NCI-H2227 treated with DMSO at 0.1 percent for 48 hours (cell line): ENCODE measurements at places on chromosomes 12 and 14.

DNA sequence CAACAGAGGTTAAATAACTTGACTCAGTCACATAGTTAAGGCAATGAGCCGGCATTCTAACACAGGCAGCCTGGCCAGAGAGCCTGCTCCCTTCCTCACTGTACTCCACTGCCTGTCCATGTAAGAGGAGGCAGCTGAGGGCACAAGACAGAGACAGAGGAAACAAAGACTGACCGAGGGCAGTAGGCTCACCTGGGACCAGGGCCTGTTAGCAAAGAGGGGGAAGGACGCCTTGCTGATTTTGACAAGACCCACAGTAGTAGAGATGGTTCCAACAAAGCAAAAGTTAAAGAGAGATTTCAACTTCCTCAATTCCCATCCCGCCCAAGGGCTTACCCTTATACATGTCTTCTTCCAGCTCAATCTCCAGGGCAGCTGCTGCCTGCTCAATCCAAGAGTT, 26.5 kb downstream of the OTUB2 start:
- no peak for DNase-seq

DNA sequence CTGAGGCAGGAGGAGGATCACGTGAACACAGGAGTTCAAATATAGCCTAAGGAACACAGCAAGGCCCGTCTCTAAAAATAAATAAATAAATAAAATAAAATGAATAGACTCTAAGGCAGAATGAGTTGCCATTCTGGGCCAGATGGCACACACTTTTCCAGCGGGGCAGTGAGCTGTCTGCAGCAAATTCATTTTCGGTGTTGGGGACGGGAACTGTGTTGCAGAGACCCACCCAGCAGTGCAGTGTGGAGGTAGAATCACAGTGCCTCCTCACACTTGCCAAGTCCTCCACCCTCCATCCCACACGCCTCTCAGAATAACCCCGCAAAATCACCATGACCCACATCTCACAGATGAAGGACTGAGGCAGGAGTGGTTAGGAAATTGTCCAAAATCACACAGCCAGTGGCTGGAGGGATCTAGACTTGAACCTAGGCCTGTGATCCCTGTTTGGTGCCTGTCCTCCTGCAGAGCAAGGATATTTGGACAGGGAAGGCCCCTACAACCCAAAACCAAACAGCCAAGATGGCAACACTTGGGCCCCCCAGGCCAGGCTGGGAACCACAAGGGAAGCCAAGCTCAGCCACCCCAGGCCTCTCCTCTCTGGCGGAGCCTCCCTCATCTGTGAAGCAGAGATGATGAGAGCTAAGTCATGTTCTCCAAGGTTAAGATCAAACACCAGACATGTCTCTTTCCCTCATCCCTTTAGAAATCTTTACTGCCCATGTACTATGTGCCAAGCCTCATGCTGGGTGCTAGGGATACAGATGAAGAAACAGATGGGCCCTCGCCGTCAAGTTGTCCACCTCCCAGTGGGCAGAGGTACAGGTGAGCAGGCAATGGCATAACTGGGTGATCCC, 152.7 kb downstream of the DPF3 start:
- no peak for DNase-seq

GRCh38 chr14:51730684-51731083, 79.0 kb downstream of the FRMD6 start:
- no peak for DNase-seq

DNA sequence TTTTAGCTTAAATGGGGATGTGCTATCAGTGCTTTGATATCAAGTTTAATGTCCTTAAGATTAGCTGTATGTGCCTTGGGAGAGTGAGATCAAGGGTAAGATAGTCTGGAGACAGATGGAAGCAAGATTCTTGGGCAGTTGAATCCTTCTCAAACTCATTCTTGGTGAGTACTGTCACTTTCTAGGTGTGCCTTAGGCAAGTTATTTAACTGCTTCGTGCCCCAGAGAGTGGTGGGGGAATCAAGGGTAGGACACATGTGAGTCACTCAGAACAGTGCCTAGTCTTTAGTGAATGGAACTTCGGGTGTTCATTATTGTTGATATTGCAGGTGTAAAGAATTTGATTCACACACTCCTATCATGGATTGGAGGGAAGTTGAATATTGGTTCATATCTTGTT, 803.7 kb downstream of the DIO2 start:
- no peak for DNase-seq

DNA sequence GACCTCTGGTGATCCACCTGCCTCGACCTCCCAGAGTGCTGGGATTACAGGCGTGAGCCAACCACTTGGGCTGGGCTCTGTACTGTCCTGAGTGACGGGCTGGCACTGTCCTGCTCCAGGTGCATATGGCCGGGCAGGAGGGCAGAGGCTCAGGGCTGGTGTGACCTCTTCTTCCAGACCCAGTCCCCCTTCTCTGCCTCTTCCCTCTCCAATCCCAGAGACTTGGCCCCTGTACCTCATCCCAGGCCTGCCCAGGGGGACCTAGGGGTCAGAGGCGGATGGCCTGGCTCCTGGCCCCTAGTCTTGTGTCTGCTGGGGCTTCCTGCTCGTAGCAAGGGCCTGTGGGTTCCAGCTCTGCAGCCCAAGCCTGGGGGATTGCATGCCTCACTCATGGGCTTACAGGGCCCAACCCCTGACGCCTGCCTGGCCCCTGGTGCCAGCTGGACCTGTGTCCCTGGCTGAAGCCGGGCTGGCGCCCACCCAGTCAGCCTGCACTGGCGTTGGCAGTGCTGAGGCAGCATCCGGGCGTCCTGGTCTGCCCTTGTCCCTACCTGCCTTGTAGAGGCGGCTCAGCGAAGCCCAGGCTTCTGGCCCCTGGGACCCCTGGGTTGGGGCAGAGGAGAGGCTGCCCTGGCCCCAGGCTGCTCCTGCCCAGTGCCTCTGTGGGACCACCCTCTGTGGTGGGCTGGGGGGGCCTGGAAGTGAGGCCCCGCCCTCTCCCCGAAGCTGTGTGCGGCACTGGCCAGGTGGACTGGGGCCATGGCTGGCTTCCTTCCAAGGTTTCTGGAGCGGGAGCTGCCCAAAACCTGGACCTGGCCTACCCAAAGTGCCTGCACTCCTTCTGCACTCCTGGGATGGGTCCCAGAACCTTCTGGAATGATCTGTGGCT, 4.3 kb downstream of the TEDC1 start:
- DNase-seq: no peak

DNA sequence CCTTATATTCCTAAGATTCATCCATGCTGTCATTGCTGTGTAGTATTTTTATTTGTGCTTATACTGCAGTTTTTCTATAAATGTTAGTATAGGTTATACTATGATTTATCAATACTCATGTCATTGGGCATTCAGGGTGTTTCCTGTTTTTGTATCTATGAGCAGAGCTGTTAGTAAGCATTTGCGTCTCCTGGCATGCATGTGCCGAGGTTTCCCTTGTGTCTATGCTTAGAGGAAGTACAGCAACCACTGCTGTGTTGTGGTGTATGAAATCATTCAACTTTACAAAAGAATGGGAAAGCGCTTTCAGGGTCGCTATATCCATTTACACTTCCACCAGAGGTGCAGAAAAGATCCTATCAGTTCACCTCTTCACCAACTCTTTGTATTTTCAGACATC, 122.7 kb downstream of the RGS6 start:
- DNase-seq: no peak

GRCh38 chr14:31229638-31230572, 22.3 kb upstream of the HECTD1 start:
- peak; percentile 8 for DNase-seq

DNA sequence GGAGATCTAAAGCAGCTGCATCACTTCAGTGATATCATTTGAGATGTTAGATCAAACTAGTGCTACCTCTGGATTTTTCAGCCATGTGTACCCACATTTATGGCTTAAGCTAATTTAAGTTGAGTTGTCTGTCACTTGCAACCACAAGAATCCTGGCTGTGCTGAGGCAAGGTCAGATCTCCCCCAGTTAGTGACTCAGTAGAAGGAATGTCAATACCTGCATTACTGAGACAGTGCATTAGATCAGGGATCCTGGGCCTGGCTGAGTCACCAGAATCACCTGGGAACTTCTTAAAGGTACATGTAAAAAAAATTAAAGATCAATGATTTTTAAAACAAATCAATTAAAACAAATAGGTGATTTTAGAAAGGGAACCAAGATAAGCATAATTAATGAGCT, 84.6 kb upstream of the GRIN2B start:
- DNase-seq: no peak

- DNase-seq: no peak
These were observed 631 bp upstream of the PTGR2 start for GRCh38 chr14:73851000-73851399.

- no peak for DNase-seq
These were observed 85.9 kb downstream of the C2CD5 start for GRCh38 chr12:22458298-22458937.

DNA sequence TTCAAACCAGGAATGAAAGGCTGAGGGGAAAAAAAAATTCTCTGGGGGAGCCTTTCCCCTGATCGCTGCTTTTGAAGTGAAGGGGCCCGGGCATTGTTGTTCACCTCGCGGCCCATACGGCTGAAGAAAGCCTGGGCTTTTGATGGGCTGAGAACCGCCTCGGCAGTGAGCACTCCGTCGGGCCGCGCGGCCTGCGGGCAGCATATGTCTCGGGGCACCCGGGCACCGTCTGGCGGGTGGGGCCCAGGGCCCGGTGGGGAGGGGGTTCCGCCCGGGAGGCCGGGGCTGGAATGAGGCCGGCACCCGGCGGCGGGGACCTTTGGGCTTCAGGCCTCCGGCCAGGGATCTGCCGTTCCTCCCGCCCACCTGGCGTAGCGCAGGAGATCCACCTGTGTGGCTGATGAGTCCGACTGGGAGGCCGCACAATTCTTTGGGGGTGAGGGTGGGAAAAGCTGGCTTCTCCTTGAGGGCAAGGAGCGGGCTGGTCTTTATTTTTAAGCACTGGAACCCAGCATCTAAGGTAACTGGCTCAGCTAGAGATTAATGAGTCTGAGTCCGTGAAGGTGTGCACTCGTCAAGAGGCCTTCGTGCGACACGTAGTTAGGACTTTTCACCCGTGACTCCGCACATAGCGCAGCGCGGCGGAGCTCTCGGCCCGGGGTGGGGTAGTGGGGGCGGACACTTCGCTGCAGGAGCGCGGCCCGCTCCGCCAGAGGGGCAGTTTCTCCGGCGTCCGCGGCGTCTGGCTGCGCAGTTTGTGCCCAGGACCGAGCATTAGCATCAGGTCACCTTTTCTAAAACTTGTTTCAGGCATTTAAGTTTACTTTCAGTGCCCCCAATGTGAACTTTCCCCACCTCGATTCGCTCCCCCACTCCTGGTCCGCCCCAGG, 10.6 kb downstream of the FOXA1 start:
- DNase-seq: no peak

DNA sequence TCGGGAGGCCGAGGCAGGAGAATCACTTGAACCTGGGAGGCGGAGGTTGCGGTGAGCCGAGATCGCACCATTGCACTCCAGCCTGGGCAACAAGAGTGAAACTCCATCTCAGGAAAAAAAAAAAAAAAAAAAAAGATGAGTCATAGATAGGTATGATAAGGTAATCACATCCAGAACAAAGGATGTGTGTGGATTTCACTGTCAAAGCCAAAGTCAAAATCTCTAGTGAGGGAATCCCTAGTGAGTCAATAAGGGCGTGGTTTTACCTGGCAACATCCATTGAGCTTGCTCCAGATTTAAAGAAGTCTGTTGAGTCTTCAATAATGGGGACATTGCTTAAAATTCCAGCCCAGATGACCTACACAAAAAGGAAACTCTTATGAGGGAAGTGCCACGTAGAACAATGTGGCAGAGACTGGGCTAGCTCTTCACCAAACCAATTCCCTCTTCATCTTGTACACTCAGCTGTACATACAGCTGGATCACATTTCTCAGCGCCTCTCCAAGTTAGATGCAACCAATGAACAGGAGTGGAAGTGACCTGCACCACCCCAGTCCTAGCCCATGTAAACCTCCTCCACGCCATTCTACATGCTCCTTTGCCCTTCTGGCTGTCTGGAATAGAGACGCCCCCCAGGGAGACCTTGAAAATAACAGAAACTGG, 23.4 kb downstream of the ALDH1L2 start:
- DNase-seq: no peak

DNA sequence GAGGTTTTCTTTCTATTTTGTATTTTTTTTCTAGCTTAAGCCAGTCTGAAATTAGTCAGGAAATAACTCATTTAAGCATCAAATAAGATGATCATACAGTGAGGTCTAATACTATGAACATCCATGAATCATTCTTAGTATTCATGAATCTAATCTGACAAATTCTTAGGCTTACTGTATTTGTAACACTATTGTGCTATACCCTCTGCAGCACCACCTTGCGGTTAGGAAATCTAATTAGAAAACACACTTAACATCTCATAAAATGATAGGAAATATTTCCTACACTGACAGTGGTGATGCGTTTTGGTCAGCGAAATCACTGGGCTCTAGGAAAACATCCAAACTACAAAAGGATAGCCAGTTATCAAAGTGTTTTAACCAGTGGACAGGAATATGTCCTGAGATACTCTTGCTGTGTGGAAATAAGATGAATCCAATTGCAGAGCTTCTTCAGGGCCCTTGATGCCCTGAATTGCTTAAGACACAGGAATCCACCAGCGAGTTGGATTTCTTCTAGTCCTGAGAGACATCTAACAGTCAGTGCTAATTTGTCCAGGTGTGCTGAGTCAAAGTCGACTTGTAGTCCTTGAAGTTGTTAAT, 109.3 kb upstream of the MYF6 start:
- DNase-seq: peak; percentile 21

DNA sequence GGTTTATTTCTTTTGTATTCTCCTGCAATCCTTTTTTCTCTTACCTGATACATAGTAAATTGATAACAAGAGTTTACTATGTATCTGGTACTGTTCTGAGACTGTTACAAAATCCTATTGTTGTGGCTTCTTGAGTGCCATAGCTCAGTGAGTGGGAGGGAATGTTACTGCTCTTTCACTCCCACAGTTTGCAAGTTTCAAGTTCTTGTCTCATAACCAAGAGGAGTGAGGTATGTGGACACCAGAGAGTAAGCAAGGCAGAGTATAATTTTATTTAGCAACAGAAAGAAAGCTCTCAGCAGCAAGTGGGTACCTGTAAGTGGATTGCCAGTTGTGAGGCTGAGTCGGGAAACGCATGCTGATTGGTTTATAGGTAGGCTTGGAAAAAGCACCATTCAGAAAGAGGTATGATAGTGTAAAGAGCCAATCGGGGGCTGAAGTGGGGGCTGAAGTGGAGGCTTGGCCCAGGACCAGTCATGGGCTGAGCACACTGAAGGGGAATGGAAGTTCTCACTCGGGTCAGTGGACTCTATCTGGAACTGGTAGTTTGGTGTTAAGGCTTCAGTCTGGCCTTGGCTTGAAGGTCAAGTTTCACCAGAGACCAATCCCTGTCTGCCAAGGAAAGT, 850.8 kb downstream of the TMTC2 start:
- DNase-seq: no peak

- DNase-seq: no peak
These were observed 99.9 kb downstream of the TMTC3 start for GRCh38 chr12:88241862-88242570.

GRCh38 chr12:114873656-114874055, 189.7 kb upstream of the TBX3 start:
- DNase-seq: no peak
